Sigmoid colon (tissue), 7 donors: ENCODE measurements at places on chromosomes 7 and 10.

GRCh38 chr7:106124186-106124585, 12.1 kb upstream of the SYPL1 start:
- H3K4me3 ChIP-seq: no peak overlapping the region
- peaks cover 46% of the 10 kb centered on the region for H3K4me1 ChIP-seq
- H3K27me3 ChIP-seq: no peaks in the 10 kb centered on the region
- H3K27ac ChIP-seq: peak overlapping the region; percentile 74
- no peak for DNase-seq

GRCh38 chr10:13234172-13234571, at the start of gene UCMA:
UCMA (minus strand) TSS chr10:13234374; CDS start chr10:13234258, 116 bp downstream.
- no peaks in the 10 kb centered on the region for H3K27me3 ChIP-seq
- H3K36me3 ChIP-seq: no peaks in the 10 kb centered on the region
- H3K27ac ChIP-seq: no peak within 1 kb of the TSS
- DNase-seq: no peak
- no peaks in the 10 kb centered on the region for H3K4me1 ChIP-seq

DNA sequence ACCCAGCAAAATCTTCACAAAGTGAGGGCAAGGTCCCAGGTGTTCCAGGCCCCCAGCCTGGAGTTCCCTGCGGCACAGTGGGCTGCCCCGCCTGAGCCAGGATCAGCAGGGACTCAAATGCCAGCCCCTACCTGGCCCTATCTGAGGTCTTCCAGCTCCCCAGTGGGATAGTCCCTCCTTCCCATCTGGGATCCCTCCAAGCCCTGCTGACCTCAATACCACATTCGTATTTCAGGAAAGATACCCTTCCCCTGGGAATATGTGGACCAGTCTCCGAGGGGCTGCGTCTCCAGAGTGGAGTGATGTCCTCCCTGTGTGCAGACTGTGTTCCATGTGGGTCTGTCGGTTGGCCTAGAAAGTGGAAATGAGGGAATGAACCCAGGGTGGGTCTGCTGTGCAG, 40.9 kb downstream of the ELFN1 start:
- DNase-seq: peak; percentile 41
- H3K27ac ChIP-seq: no peak overlapping the region
- no peaks in the 10 kb centered on the region for H3K4me1 ChIP-seq
- H3K4me3 ChIP-seq: no peak overlapping the region
- H3K36me3 ChIP-seq: no peaks in the 10 kb centered on the region

DNA sequence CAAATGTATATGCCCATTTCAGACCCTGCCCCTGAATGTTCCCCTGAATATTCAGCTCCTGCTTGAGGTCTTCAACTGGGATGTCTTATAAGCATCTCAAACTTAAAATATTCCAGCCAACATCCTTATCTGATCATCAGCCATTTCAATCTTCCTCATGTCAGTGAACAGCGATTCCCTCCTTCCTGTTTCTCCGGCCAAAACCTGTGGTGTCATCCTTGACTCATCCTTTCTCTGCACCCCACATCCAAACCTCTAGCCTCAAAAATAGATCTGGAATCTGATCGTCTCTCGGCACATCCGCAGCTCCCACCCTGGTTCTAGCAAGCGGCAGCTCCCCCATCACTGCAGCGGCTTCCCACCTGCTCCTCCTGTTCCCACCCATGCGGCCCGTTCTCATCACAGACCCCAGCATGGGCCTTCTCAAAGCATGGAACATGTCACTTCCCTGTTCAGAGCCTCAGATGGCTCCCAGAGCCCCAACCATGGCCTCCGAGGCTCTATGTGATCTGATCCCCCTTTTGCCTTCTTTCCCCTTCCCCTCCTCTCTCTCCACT, 165.7 kb downstream of the HECW1 start:
- H3K27me3 ChIP-seq: no peaks in the 10 kb centered on the region
- no peak overlapping the region for H3K4me3 ChIP-seq
- H3K27ac ChIP-seq: no peak overlapping the region
- no peak for DNase-seq
- no peaks in the 10 kb centered on the region for H3K36me3 ChIP-seq

- H3K36me3 ChIP-seq: no peaks in the 10 kb centered on the region
- DNase-seq: no peak
- no peaks in the 10 kb centered on the region for H3K27me3 ChIP-seq
Measured at GRCh38 chr10:103967448-103968071, 620 bp downstream of the SLK start.
